CD4-positive, alpha-beta memory T cell (primary cell): ENCODE measurements at places on chromosomes 2 and 18. TPM values are rescaled to one million over a fixed set of nuclear protein-coding genes. Genes with fewer than 3 reads are reported as not detected.

The LRP1B gene
- total RNA-seq, result not detected

DNA sequence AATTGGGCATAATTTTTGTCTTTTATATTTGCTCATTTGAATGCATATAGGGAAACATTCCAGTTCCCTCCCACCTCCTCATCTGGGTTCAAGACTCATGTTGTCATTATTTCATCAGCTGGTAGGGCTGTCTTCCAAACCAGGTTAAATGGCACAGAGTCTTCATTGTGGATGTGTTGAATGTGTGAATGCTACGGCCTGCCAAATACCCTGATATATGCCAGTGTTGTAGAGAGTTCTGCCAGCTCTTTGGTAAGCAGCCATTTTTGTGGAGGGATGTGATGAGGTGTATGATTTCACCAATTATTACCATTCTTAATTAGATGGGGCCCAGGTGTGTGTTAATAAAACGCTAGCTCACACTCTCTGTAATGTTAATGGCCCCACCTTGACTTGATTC, 121.7 kb downstream of the LYPD6B start:
- DNase-seq, result no peak

The CRIM1 gene
- 12.0 TPM for total RNA-seq

DNA sequence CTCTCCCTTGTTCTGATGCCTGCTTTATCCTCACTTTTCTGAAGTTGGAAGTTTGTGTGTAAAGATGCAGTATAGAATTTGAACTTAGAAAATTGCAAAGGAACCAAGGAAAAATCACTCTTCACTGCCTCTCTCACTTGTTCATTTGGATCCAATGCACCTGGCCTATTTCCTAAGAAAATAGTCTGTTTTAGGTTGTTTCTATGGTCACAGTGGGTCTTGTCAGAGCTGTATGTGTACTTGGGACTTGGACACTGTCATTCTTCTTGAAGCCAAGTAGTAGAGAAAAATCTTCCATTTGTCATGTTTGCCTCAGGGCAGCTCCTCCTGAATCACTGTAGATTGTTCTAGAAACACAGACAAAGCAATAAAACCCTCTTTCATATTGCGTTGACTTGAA, 80.3 kb upstream of the SESTD1 start:
- no peak for DNase-seq

DNA sequence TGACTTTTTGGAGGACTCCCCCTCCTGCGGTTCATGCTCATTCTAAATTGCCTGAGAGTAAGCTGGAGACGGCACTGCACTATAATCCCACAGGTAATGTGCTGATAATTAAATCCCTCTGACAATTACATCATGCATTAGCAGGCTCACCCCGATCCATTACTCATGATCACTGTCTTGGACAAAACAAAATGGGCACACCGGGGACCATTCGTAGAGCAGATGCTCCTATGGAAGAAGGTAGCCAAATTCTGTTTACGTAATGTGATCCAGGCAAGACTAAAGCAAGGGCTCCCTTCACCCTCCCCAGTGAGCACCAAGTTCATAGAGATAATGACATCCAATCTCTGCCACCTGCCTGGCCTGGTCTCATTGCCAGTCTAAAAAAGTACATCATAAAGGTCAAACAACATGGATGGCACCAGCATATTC, 657.1 kb upstream of the SOX11 start:
- DNase-seq, result no peak

The AFF3 gene
- 3.2 TPM for total RNA-seq

DNA sequence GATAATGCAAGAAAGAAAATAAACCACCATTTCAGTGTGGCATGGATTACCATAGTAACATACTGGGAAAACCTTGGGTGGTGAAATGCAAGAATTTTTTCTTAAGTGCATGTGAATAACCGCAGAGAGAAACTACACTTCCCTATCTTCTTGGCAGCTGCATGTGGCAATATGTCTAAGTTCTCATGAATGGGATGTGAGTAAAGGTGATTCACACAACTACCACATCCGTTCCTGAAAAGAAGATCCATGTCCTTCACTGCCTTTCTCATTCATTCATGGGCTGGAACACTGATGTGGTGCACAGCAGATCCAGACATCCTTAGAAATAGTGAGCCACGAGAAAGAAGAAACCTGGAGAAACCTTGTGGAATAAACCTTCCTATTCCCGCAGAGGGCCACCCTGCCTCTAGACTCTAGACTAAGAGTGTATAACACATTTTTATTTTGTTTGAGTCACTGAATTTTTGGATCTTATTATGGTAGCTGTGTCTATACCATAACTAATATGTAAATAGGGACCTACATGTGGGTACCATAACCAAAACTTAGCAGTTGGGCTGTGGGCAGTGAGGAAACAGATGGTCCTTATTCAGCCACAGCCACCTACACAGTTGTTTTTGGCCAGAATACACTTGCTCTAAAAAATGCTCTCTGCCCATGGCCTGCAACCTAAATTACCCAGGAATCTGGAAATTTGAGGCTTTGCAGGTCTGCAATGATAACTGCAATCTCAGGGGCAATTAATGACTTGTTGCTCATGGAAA, 573.3 kb downstream of the LRP1B start:
- DNase-seq, result no peak
